ENCODE measurements at places on chromosomes 5 and 9.

DNA sequence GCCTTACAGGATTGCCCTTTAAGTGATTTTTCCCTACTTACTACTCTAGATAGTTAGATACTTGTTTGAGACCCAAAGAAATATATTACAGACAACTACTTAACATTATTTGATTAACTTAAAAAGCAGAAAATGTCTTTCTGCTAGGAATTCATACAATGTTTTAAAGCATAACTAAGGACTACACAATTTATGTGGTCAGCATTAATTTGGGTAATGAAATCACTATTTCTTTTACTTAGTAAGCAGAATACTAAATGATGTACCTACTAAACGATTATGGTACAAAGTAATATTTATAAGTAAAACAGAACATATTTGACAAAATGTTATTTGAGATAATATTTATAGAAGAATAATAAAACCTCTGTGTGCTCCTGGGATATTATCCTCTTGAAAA lies 371.9 kb upstream of the ARRDC3 start:
- no peak for DNase-seq

- DNase-seq: no peak
Measured at GRCh38 chr5:68593211-68593671, 377.7 kb downstream of the PIK3R1 start.

GRCh38 chr9:138013836-138014562 lies 136.4 kb downstream of the CACNA1B start:
- DNase-seq: no peak

GRCh38 chr9:85167146-85167545 lies 497.6 kb downstream of the NTRK2 start:
- no peak for DNase-seq

GRCh38 chr5:157263496-157264090 lies 2.3 kb upstream of the CYFIP2 start:
- DNase-seq: no peak

DNA sequence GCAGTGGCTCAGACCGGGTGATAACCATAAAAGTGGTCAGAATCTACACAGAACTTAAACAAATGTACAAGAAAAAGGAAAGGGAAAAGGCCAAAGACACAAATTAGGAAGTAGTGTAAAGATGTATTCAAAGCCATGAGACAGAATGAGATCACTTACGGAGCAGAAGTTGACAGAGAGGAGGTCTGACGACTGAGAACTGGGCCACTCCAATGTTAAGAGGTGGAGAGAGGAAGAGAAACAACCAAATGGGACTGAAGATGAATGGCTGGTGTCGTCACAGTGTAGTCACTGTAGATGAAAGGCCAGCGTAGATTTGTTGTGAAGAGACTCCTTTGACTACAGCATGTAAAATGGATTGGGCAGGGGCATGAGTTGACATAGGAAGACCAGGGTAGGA lies 114.4 kb downstream of the DROSHA start:
- DNase-seq: no peak

- DNase-seq: no peak
Measured at GRCh38 chr9:4489562-4489918, 728 bp upstream of the SLC1A1 start.

- no peak for DNase-seq
Measured at GRCh38 chr5:32339878-32340277, 27.1 kb upstream of the MTMR12 start.

- no peak for DNase-seq
Measured at GRCh38 chr5:104540448-104540847, 977.9 kb upstream of the NUDT12 start.

DNA sequence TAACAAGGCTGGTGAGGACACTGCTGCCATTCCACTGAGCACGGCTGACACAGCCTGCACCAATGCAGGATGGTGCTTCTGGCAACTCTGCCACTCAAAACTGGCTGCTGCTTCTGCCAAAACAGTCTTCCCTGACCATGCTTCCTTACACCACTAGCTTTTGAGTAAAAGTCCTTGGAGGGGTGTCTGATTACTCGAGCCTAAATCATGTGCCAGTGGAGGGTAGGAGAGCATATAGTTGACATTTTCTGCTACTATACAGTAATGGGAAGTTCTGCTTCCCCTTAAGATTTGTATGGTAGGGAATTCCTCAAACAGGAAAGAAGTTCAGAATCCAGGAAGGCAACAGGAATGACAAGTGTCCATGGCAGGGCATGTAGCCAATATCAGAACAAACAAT lies 12.2 kb upstream of the PJA2 start:
- no peak for DNase-seq

All from stimulated activated CD4-positive, alpha-beta T cell treated with anti-CD3 and anti-CD28 coated beads, TNF-alpha, amount 100 ng/mL, for 24 hours (primary cell).